ENCODE measurements at places on chromosomes 7 and 10.
A peak's percentile ranks its signal among the peaks of the same experiment; 100 is the strongest.

DNA sequence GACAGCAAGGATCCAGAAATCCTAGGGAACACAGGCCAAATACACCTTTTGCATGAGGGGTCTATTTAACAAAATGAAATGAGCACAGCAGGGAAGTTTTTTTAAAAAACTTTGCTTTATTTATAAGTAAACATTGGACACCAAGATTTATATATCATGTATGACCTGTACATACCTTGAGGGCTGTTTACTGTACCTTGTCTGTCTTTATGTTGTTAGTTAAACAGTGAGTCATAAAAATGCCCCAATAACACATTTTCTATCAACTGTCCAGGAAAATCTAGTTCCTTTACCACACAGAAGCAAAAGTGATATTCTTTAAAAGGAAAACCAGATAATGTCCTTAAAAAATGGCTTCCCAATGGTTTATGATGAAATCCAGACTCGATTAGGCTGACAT lies 45.1 kb upstream of the AGR3 start:
- no peak for DNase-seq

DNA sequence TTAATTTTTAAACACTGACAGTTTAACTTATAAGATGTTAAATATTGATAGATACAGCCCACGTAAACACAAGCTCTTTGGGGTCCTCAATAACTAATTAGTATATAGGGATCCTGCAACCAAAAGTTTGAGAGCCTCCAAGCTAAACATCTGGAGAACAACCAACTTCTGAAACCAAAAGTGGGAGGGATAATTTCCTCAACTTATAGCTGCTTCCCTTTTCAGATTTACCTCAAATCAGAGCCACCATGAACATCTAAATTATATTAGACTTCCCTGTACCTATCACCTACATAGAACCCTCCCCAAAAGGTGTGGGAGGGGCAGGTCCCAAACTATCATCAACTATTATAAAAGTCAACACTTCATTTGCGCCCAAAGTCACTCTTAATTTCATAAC lies 8.6 kb downstream of the PSAP start:
- DNase-seq, result no peak

GRCh38 chr10:89118091-89118490 lies 89.0 kb downstream of the CH25H start:
- no peak for DNase-seq

DNA sequence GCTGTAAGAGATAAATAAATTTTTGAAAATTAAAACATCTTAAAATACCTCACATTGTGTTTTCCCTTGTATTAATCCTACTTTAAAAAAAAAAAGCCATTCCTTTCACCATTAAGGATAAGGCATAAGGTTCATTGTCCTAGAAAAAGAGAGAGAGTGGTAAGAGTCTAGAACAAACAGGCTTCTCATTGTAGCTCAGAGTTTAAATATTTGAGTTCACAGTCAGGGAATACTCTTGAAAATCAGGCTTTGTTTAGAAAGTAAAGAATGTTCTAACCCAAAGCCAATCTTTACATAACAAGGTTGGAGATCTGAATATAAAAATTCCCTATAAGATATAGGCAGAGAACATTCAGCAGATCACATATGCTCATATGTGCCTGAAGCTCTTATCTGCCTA lies 40.2 kb upstream of the TES start:
- no peak for DNase-seq

GRCh38 chr10:44908066-44908749 lies 2.9 kb upstream of the TMEM72 start:
- DNase-seq, result no peak

- no peak for DNase-seq
These were observed 6.2 kb downstream of the WNT8B start for GRCh38 chr10:100468978-100469377.

DNA sequence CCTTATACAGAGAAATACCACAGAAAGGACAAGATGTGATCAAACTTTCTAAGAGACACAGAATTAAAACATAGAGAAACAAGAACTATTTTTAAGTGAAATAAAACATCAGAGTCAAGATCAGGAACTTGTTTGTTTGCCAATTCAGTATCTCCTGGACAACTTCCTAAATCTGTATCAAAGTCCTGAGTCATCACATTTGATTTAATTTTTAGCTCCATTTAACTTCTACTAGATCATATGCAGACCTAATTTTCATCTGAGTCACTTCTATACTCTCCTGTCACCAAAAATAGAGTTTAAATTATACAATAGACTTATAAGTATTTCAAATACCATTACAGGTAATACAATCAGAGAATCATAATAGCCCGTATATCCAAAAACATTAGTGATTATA lies 268.1 kb downstream of the PRKG1 start:
- no peak for DNase-seq

DNA sequence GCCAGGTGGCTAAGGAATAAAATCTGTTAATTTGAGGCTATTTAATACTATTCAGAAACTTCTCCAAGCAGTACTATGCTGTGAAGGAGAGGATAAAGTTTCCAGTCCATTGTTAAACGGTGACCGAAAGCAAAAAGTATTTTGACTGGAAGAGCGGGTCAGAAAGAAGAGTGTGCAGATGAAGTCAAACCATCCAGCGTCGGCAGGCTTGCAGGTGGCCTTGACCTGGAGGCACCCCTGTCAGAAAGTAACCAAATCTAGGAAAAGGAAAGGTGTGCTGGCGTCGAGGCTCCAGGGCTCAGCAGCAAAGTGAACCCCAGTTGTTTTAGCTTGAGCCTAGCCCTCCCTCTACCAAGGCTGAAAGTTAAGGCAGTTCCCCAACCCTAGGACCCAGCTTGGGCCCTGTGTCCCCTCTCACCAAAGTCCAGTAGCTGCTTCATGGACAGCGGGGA lies 544 bp downstream of the PDK4 start:
- no peak for DNase-seq

- no peak for DNase-seq
These were observed 4.1 kb upstream of the CPED1 start for GRCh38 chr7:120984406-120984805.

DNA sequence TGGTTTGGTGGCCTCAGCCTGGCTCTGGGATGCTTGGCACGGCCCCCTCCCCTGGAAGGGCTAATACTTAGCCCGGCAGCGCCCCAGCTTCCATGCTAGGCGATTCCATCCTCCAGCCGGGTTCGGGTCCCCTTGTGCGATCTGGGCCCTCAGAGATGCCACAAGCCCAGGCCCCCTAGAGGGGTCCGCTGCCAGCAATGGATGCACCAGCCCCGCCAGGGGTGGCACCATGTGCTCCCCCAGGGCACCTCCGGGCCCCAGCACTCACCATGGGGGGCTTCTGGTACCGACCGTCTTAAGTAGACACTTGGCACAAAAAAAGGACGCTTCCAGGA lies 125.7 kb upstream of the KCTD7 start:
- no peak for DNase-seq

DNA sequence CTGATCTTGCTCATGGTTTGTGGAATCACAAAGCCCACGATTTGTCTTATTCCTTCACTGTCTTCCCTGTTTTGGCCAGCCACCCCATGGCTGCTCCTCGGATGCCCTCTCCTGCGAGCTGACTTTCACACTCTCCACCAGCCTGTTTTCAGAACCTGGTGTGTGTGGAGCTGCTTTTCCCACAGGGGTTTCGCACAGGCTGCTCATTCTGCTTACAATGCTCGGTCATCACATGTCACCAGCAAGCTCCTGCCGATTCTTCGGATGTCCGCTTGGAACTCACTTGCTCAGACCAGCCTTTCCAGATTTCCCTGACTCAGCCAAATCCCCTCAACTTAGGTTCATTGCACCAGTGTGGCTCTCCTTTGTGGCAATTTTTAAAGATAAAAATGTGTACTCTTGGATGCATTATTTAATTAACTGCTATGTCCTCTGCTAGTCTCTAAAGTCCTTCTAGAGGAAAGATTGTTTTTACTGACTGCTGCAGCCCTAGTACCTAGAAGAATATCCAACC lies 1018.6 kb upstream of the LRRTM3 start:
- no peak for DNase-seq

DNA sequence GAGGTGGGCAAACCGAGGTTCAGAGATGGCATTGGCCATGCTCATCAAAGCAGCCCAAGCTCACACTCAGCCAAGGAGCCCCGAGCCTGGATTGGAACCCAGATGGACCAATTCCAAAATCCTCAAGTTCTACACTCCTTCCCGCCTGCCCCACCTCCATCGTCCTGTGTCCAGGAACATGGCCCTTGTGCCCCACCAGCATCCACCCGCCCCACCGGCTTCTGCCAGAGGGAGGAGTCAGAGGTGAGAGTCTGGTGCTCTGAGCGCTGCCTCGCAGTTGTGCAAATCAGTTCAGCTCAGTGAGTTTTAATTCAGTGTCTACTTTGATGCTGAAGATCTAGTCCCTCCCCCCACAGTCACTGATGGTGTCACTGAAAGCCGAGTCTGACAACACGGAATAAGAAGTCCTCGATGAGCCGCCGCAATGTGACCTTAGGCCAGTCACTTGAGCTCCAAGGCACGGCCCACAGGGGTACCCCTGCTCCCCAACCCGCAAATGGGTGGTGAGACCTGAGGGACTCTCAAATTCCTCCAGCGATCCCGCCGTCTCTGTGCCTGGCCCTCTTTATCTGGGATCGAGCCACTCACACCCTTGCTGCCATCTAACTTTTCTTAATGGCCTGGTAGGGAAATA lies 26.3 kb downstream of the PRKAG2 start:
- no peak for DNase-seq

- DNase-seq, result peak; percentile 29
These were observed 106.5 kb downstream of the HTR7 start for GRCh38 chr10:90751107-90751997.

DNA sequence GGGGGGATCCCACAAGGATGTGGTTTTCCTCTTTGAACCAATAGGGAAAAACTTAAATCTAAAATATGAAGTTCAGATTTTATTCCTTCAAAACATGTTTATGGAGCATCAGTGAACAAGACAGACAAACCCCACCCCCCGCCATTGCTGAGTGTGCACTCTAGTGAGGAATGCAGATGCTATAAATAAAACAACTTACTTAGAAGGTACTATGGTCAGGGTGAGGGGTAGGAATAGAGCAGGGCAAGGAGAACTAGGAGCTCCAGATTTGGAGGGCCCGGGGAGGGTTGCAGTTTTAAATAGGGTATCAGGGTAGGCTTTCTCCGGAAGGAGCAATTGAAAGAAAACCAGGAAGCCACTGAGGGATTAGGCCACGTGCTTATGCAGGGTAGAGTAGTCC lies 47.9 kb downstream of the CELF2 start:
- no peak for DNase-seq

GRCh38 chr7:104891949-104892348 lies 122.1 kb upstream of the KMT2E start:
- no peak for DNase-seq

DNA sequence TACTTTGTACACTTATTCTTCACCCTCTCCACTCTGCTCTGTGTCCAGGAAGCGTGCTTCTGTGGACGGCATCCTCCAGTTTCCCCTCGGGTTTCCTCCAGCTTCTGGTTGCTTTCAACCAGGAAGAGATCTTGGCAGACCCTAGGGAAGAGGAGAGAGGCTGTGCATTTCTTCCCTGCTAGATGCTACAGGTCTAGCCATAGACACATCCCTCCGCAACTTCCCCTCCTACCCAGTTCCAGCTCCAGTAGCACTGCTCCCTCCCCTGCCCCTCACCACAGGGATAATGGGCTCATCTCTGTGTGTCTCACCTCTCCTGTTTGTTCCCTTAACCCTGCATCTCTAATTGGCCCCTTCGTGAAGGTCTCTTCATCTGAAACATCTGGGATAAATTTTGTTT lies 16.3 kb downstream of the TLL2 start:
- no peak for DNase-seq

DNA sequence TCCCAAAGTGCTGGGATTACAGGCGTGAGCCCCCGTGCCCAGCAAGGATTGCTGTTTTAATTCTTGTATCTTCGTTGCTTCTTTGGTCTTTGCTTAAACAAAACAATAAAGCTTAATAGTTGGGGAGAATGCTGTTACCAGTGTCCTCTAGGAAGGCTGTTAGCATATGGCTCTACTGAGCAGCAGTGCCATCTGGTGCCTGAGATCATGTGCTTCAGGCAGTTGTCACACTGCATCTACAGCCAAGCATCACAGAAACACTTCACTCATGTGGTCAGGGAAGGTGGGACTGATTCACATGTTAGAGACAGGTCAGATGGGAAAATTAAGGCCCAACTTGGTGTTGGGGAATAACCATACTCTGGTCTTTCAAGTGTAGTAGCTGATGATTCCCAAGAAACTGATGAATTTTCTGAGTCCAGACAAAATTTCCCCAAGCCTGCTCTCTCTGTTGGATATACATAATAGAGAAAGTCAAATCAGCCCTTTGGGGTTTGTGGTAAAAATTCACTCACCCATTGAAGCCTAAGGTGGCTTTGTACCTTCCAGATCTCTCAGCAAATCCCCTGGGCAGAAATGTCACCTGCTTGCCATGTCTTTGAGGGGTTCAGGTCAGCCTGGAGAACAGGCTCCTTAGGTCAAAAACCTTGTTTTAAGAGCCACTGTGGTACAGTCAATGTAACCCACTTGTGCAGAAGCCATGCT lies 28.4 kb downstream of the UBE2D4 start:
- peak; percentile 54 for DNase-seq

GRCh38 chr7:94128072-94128471 lies 123.9 kb upstream of the BET1 start:
- DNase-seq, result no peak

DNA sequence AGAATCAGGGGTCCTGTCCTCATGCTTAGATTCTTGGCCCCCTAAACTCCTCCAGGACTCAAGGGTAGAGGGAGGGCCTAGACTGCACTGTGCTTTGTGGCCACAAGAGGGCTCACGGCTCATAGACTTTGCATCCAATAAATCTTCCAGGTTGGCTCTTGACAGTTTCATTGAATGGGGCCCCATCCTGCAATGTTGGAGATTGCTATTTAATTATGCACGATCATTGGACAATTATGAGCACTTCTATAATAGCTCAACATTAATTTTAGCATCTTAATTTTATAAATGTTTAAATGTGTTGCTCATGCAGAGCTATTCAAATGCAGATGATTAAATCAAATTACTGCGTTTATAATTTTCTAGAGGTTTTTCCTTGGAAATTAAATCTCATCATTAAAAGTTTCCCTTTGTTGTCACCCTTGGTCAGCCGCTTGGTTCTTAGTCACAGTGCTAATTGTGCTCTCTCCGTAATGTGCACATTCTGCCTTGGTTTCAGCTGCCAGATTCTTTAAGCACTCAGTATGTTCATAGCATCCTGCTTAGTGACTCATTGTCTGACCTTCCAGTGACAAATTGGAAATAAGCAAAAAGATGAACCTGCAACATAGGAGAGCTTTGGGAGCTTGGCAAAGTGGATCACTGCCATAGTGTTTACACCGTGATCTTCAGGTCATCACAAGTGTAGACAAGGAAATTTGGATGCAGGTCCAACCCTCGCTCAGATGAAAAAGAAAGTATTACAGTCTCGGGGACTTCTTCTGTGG lies 33.4 kb upstream of the PLPP4 start:
- peak; percentile 2 for DNase-seq

DNA sequence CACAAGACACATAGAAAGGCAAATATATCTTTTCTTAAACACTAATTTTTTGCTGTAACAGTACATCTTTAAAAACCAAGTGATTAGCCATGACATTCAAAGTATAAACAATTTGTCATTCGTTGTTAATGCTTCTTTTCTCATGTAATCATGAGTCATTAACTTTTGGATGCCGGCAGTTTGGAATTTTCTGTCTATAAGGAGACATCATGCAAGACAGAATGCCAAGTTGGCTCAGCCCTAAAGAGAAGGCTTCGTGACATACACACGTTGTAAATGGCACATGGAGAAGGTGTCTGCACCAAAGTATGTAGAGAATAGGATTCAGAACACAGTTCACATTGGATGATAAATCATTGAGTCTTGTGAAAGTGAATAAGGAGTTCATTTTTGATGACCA lies 35.9 kb downstream of the CCDC3 start:
- no peak for DNase-seq

Data from HL-60 (cell line).